ENCODE measurements at places on chromosomes 12 and 14. TPM values are rescaled to one million over a fixed set of nuclear protein-coding genes. Genes with fewer than 3 reads are reported as not detected.

The ACOT6 gene
- total RNA-seq = not detected

The TRHDE gene
- total RNA-seq = not detected

GRCh38 chr12:95582230-95583058, 31.2 kb upstream of the USP44 start:
- DNase-seq = peak; percentile 40

GRCh38 chr12:54159140-54159539, 29.6 kb downstream of the SMUG1 start:
- no peak for DNase-seq

The MOK gene
- total RNA-seq = 70.8 TPM

The TAS2R43 gene
- not detected for total RNA-seq

DNA sequence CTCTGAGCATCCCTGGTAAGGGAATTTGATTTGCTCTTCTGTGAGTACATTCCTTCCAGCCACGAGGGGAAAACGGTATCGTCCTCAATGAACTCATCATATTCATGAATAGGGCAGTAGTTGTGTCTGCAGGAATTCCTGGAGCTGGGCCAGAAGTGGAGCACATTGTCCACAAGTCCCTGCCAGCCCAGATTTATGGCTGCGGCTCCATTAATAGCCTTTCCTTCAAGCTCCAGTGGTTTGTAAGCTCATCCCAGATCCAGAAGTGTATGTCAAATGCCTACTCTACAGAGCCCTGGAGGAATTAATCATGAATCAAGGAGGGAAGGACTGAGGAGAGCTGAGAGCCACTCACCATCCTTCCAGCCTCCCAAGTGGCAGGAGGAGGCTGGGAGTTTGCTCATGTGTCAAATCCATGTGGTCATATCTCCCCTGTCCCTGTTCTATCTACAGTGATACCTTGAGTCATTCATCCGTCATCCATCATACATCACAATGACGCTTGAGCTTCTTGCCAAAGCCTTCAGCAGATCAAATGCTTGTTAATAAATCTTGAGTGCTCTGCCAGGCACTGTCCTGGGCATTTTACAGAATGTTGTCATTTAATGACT, 65.5 kb downstream of the SVOP start:
- no peak for DNase-seq

The CMKLR1 gene
- not detected for total RNA-seq

DNA sequence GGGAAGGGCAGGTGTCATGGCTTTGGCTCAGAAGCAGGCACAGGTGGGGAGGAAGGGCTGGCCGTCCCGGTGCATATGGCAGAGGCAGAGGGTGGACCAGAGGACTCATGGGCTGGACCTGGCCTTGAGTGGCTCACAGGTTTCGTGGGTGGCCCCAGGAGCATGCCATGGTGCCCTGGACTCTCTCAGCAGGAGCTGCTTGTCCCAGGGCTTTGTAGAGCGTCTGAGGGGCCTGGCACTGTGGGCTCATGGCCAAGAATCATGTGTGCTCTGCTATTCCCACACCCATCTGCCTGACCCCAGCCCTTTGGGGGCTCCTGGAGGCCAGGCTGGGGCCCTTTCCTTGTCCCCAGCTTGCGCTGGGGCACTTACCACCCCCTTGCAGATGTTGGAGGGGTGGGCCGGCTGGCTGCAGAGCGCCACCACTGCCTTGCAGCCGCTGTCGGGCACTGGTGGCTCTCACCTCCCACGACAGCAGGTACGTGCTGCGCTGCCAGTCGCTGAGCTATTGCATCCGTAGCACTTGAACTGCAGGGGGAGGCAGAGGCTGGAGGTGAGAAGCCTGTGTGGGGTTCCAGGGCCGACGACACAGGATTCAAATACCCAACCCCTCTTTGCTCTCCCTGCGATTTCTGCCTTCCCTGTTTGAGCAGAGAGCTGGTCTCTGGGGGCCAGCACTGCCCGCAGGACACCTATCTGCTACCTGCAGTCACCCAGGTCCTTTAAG, 187.4 kb upstream of the PRMT8 start:
- no peak for DNase-seq

- no peak for DNase-seq
Measured at GRCh38 chr14:22844221-22845102, 8.1 kb downstream of the MMP14 start.

DNA sequence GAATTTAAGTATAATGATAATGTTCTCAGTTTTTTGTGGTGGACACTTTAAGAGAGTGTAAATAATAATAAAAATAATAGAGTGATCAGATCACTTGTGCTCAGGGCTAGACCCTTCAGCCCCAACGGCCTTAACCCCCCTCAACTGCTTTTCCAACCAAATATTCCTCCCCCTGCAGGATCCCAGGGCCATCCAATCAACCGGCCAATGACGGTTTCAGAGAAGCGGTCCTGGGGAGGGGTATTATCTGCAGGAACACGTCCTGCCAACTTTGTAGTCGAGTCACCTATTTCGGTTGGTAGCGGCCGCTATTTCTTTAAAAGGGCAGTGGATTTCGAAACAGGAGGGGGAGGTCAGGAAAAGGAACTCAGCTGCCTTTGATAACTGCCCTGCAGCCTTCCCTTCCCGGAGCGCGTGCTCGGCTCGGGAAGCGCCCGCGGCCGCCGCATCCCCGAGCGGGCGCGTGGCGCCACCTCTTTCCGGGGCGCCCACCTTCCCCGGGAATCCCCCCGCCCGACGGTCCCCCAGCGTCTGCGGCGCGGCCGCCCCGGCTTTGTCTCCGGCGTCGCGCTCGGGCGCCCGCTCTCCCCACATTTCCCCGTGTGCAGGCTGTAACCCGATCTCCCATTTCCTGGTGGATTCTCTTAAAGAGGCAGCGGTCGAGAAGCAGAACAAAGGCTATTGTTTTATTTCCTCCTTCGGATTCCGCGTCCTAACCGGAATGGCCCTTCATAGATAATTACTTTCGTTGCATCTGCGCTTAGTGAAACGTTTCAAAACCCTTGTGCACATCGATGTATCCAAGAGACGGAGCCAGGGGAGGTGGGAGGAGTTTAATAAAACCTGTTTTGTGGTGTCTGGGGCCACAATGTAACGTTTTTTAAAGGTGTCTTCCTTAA, 711 bp upstream of the ETV6 start:
- peak; percentile 62 for DNase-seq

DNA sequence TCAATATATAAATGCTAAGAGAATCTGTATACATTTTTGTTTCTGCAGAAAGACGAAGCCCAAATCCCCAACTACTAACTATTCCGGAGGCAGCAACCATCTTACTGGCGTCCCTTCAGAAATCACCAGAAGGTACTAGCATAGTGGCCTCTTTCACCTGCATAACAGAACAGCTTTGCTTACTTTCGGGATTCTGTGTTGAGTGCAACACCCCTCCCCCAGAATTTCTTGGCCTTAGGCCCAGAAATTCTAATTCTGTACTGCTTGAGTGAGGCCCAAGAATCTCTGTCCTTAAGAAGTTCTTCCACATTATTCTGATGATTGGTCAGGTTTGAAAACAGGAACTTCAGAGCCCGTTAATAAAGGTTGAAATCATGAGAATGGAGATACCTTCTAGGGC, 2.9 kb downstream of the SPX start:
- no peak for DNase-seq

- no peak for DNase-seq
Measured at GRCh38 chr12:121404734-121405133, 4.8 kb downstream of the RNF34 start.

GRCh38 chr12:71160585-71160984, 2.8 kb upstream of the TSPAN8 start:
- DNase-seq = no peak

DNA sequence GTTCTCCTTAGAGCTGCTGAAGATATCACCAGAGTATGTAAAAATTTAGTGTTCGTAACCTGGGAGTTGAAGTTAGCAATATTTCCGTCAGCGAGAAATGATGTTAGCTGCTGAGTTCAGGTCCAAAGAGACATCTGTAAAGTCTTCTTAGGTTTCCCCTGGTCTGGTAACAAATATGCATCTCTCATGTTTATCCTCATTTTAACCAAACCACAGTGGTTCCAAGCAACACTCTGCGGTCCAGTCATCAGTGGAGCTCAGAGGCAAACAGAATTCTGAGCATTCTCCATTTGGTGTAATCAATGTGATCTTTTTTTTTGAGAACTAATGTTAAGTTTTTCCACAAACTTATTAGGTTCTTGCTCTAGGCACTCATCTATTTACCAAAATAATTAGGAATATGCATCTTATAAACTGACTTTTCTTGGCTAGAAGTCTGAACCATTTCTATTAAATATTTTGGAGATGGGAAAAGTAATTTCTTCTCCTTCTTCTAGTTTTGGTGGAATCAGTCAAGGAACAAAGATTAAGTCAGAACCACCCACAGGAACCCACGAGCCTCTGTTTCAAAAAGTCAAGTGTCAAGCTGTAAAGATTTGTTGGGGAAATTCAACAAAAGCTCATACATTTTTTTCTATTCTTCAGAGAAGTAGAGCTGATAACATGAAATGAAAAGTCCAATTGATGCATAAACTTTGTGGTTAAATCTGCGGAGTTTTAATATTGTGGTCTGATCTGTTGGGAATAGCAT, 64.7 kb downstream of the IFNG start:
- no peak for DNase-seq

The CLEC4E gene
- not detected for total RNA-seq

GRCh38 chr12:132197581-132198354, 53.5 kb downstream of the NOC4L start:
- DNase-seq = no peak

- no peak for DNase-seq
Measured at GRCh38 chr14:44404599-44404998, 102.5 kb downstream of the FSCB start.

GRCh38 chr14:102445066-102445465, 64.5 kb downstream of the ANKRD9 start:
- no peak for DNase-seq

- DNase-seq = no peak
Measured at GRCh38 chr12:15045451-15045850, 72.6 kb downstream of the PDE6H start.

DNA sequence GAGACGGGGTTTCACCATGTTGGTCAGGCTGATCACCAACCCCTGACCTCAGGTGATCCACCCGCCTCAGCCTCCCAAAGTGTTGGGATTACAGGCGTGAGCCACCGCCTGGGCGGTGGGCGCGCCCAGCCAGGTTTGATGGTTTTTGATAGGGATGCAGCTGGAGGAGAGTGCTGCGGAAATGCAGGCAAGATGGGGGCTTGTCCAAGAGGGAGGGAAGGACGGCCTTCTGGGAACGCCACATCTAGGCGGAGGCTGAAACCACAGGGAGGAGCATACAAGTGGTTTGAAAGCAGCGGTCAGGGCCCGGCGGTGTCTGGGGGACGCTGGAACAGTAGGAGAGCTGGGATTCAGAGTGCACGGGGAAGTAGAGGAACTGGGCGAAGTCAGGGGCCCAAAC, 134.6 kb downstream of the VRK1 start:
- no peak for DNase-seq

The APOLD1 gene
- total RNA-seq = 0.42 TPM

The LTBR gene
- total RNA-seq = 80.4 TPM

GRCh38 chr14:62776300-62776699, 269.0 kb downstream of the KCNH5 start:
- no peak for DNase-seq

DNA sequence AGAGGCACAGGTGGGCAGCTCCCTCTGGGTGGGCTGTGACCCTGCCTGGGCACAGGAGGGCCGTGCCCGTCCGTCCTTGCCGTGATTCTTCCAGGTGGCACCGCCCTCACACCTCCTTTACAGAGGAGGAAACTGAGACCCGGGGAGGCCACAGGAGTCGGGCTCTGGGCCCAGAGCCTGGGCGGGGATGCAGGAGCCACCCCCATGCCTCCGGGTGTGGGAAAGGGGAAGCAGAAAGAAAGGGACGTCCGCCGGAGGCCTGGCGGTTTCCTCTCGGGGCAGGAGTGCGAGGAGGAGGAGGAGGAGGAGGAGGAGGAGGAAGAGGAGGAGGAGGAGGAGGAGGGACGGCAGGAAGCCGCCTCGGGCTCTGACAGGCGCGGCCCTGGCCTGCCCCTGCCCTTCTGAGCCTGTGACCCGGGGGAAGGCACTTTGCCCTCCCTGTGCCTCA, 23.0 kb downstream of the SH2B3 start:
- no peak for DNase-seq

DNA sequence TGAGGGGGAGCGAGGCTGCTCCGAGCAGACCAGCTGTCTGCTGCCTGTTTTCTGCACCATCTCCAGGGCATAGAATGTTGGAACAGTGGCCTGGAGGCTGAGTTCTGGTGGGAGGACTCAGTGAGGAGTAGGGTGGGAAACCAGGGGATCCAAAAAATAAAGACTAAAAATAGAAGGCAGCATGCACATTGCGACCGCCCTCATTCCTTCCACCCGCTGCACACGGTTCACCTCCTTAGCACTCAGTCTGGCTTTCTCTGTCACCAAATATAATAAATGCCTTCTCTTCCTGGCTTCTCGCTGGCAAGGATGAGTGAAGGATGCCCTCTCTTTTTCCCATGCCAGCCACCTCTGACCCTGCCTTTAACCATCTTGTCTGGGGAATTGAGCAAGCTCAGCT, 146.2 kb downstream of the AACS start:
- no peak for DNase-seq

GRCh38 chr12:26715232-26715631, 117.8 kb downstream of the ITPR2 start:
- no peak for DNase-seq

The ACVR1B gene
- 7.4 TPM for total RNA-seq

The HVCN1 gene
- total RNA-seq = 61.7 TPM

GRCh38 chr14:100653409-100653808, 66.2 kb upstream of the BEGAIN start:
- DNase-seq = no peak

The MANSC1 gene
- 2.7 TPM for total RNA-seq

DNA sequence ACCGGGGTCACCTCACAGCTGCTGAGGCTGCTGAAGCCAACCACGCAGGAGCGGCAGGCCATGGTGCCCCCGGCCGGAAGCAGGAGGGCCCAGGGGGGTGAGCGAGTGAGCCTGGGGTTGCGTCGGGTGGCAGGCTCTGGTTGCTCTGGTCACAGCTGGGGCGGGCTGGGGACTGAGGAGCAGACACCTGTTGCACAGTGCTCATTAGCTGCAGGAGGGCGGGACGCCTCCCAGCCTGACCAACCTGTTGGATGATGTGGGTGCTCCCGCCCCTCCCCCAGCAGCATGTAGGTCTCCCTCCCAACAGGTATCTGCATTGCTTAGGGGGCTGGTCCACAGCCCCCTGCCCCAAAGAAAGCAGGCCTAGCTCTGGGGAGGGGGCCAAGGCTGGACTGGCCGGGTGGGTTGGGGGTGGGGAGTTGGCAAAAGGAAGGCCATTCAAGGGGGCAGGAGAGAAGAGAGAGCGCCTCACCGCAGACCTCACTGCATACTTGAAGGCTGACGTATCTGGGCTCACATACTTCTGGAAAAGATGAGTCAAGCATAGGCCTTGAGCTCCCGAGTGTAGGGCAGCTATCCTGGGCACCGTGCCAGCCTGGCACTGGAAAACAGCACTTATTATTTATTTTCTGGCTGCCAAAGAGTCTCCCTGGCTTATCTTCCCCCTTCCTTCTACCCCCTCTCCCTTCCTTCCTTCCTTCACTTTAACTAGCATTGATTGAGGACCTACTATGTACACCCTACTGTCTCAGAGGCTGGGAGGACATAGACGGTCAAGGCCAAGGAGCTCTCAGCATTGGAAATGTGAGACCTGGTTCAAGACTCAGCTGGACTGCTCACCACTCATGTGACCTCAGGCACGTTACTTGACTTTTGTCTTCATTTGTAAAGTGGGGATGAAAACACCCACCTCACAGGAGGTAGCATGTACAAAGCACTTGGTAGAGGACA, at the start of gene KRT80:
Gene KRT80, minus strand, starts transcription at position 174 of the 951 bp plus-strand sequence. Its CDS starts 112 bp downstream, at position 62.
- peak; percentile 98 for DNase-seq

- DNase-seq = no peak
Measured at GRCh38 chr14:100430571-100430970, 107.4 kb downstream of the SLC25A47 start.

Data from NCI-H460 (cell line).